AG09309 (cell line): ENCODE measurements at places on chromosomes 2 and 18.

DNA sequence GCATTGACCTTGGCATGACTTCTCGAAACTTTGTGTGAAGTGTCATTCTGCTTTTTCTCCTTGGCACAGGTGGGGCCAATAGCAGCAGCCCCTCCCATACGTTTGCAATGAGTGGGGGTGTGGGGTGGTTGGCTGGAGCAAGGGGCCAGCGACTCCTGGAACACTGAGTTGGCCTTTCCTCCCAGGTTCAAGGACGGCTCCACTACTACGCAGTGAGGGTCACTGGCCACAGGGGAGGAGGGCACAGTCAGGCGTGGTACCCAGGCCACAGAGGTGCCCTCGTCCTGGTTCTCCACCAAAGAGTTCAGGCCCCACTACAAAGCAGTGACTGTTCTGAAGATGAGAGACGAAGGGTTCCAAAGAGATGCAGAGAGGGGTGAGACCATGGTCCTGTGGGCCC is 70.6 kb upstream of the OTOS start:
- DNase-seq, result no peak

- no peak for DNase-seq
Measured at GRCh38 chr18:924987-925386, 20.3 kb downstream of the ADCYAP1 start.

DNA sequence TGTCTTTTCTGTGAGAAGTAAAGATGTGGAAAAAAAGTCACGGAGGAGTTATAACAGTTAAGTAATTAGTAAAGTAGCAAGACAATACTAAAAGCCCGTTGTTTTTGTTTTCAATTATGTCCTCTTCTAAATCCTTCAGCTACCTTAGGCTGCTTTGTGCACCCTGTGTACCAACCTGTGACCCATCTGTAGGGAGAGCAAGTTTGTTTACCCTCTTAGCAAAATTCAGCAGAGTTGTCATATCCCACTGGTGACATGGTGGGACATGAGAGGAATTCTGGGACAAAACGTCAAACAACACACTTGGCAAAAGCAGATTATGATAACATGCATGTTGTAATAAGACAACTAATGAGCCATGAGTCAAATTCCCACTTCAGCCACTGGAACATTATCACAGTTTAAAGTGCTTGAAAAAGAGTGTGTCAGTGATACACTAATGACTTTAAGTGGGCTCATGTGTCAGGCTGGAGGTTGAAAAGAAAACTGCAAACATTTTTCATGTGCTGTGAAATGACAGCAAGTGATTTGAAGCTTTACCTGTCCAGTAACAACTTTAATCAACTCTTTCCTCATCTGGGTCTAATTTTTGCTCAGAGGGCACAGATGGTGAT is 392.8 kb upstream of the ACVR2A start:
- no peak for DNase-seq

GRCh38 chr2:226892729-226893128 is 56.9 kb downstream of the RHBDD1 start:
- DNase-seq, result no peak

- DNase-seq, result no peak
Measured at GRCh38 chr2:83782122-83782521, 677.0 kb downstream of the SUCLG1 start.

- no peak for DNase-seq
Measured at GRCh38 chr2:36696533-36696932, at the start of gene VIT. VIT (plus strand) TSS chr2:36696707; CDS start chr2:36716371, 19,664 bp downstream.

DNA sequence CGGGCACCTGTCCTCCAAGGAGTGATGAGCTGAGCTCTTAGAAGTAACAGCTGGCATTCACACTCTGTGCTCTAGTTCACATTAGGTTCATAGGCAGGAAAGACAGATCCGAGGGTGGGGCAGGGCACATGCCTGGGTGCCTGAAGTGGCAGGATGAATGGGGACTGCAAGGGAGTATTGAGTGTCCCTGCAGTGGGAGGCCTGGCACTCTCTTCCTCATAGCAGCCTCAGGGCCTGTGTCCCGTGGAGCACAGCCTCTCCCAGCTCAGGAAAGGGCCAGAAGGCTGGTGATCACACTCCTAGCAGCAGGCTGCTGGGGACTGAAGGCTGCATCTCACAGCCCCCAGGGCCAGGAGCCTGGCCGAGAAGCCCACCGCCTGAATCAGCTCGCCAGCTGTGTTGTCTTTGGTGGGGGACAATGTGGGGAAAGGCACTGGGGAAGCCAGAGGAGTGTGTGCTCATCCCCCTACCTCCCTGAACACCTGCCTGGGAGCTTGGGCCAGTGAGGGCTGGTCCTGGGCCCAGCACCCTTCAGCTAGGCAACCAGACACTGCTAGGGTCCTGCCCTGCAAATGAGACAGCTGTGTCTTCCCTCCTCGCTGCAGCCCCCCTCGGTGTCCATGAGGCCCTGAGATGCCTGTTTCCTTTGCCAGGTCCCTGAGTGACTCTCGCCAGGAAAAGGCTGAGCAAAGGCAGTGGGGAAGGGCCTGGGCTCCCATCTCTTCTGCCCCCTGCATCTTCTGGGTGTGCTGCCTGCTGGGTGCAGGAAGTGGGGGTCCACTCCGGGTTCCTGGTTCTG is 48.2 kb upstream of the HS6ST1 start:
- DNase-seq, result no peak

- no peak for DNase-seq
Measured at GRCh38 chr2:231321556-231322334, 73.8 kb upstream of the B3GNT7 start.

GRCh38 chr2:14960686-14961324 is 328.3 kb downstream of the LRATD1 start:
- DNase-seq, result no peak

DNA sequence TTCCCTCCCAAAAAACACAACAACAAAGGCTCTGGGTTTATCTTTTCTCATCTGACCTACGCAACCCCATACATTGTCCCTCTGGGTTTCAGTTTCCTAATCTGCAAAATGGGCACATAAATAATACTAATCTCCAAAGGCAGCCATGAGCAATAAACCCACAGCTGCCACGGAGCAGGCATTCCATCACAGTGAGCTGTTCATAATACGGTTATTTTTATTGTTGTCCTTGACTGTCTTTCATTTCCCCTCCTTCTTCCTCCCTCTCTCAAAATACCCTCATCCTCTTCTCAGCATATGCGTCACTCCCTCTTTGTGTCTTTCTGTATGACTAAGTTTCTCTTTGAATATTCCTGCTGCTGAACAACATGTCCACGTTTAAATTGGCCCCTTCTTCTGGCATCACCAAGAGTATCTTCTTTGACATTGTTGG is 129.8 kb upstream of the CAB39 start:
- peak; percentile 10 for DNase-seq

GRCh38 chr2:217331523-217332416 is 471.9 kb upstream of the TNP1 start:
- peak; percentile 1 for DNase-seq

DNA sequence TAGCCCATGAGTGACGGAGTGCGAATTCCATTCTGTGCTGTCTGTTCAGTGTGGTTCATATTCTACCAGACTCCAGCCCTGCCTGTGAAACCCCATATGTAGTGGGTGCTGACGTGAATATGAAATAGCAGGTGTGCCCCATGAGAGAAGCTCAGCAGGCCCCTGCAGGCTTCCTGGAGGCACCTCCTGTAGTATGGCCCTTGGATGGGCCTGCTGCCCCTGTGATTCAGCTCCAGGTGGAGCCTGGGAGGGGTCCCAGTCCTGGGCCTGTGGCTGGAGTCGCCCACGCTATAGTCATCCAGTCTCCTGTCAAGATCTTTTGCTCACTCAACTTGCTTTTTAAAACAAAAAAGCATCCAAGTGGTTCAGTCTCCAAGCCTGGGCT is 125.5 kb downstream of the GLI2 start:
- no peak for DNase-seq

DNA sequence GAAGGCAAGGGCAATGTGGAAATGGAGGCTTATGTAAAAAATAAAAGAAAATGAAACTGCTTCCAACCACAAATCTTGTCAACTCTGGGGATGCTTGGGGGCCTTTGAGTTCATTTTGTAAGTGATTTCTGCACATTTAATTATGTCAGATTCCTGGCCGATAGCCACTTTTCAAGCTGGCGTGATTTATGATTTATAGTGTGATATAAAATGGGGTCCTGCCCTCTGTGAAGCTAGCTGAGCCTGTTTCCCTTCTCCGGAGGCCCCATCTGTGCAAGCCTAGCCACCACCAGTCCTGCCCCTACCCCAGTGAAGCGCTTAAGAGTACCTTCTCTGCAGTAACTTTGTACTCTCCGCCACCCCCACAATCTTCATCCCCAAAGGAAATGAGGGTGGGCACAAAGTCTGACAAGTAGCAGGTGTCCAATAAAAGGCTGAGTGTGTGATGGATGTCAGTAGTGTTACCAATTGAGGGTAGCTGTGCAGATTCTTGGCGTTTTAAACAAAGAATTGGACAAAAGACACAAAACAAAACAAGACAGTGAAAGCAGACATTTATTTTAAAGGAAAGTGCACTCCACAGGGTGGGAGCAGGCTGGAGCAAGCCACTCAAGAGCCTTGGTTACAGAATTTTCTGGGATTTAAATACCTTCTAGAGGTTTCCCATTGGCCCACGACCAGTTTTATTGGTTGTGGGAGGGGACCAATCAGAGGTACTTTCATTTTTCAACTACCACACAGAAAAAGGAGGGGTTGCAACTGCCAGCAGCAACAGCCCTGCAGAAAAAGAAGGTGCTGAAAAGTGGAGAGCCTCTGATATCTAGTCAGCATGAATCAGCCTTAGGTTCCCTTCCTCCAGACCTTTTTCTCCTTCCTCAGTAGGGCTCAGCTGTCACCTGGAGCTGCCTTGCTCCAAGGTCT is 39.0 kb upstream of the SIX3 start:
- DNase-seq, result no peak

GRCh38 chr2:63663013-63663864 is 74.5 kb downstream of the MDH1 start:
- no peak for DNase-seq

DNA sequence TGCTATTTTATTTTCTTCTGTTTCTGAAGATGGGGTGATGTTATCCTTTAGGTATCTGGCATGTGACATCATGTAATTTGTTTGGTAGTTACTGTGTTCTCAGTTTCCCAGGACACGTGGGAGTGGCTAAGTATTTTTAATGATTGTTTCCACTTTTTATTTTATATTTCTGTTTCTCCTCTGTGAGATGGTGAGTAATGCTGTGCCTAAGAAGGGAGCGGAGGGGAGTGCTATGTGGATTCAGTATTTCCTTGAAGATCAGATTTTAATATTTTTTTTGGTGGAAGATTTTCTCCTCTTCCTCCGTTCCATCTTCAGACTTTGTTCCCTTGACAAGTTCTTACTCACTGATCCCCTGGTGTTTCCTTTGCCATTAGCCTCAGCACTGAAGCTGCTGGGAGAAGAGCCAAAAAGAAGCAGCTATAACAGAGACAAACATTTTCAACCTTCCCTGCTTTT is 180.0 kb upstream of the MMADHC start:
- DNase-seq, result no peak

- no peak for DNase-seq
Measured at GRCh38 chr18:53489266-53489665, 735.2 kb downstream of the MBD2 start.

DNA sequence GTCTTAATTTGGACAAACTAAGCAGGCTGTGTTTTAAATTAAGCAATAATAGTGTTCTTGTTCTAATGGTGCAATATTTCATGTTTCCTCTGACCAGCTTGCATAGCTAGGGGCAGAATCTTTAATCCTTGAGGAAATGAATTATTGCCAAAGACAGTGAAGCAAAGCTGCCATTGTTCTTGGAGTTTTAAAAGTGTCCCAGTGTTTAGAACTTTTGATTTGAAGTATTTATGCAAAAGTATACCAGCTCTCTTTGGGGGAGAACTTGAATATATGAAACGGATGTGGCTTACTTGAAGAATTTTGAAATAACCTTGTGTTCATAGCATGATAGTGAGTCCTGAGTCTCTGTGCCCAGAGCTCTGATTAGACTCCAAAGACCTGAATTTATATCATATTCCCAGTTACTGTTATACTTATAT is 33.4 kb downstream of the ITGA6 start:
- DNase-seq, result peak; percentile 29

DNA sequence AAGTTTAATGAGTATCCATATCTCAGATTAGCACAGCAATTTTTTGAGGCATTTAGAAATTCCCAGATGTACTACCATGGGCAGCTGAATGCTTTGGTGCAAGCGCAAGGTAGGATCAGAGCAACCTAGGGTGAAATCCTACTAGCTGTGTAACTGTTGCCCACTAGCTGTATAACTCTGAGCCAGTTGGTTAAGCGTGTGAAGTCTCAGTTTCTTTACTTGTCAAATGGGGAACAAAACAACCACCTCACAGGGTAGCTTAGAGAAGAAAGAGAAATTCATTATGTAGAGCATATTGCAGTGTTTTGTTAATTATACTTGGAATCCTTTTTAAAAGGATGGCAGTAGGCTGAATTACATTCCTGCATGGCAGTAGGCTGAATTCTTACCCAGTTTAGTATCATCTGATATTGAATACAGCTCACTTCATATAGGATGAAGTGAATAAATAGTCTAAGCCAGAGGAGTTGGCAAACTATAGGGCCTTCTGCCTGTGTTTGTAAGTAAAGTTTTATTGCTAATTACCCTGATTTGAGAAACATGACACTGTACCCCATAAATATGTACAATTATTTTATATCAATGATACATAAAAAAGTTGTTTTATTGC is 180.7 kb downstream of the PLCL1 start:
- no peak for DNase-seq

DNA sequence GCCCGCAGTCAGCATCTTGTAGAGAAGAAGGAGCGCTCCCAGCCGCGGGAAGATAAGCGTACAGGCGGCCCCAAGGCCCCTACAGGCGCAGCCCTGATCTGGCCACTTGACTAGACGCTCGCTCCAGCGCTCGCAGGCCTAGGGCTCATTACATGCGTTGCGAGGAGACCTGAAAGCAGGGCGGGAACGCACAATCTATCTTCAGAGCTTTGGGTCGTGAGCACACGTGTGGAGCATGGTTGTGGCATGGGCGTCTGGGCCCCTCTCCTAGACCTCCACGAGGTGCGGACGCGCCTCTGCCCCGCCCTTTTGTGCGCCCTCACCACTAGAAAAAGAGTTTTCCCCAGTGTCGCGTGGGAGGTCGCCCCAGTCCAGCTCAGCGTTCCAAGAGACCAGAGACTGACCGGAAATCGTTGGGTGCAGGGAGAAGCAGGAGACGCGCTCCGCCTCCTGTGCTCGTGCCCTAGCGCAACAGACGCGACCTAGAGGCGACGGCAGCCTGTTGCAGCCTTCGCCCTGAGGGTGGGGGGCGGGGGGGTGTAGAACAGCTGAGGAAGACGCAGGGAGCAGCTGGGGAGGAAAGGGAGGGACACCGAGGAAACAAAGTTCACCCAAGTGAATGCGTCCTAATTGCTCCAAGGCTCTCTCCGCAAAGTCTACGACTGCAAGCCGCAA is 12.6 kb downstream of the NR4A2 start:
- DNase-seq, result no peak
